ENCODE measurements at places on chromosomes 12 and 14.

DNA sequence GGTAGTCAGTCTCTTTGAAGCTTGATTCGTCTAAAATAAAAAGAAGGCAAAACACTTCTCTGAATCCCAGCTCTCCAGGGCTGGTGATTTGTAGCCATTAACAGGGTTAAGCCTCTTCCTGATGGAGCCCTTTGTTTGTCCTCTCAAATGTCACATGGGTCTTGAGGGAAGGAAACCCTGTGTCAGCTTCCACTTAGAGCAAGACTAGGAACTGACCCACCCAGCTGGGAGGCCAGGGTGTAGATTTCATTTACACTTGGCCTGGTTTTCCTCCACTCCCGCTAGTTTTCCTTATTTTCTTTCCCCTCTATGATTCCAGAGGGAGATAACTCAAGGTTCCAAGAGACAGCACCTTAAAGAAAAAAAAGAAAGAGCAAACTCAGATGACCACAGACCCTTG, 230.5 kb upstream of the EGLN3 start:
- no peak for DNase-seq

- no peak for DNase-seq
Measured at GRCh38 chr14:22112004-22112403, 438.4 kb upstream of the OR4E1 start.

- no peak for DNase-seq
Measured at GRCh38 chr14:53888535-53889386, 67.9 kb downstream of the BMP4 start.

DNA sequence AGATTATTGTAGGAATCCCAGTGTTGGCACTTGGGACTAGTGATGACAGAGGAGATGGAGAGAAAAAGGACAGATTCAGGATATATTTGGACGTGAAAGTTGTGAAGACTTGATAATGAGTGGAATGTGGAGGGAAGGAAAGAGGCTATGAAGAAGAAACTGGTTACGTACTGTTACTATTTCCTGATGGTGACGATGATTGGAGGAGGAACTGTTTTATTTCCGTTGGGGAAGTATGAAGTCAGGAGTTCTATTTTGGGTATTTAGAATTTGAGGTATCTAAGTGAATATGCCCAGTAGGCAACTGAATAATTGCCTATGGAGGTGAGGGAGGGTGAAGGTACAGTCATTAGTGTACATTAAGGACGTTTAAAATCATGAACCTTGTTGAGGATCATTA, 207.2 kb downstream of the TMTC2 start:
- no peak for DNase-seq

- DNase-seq, result no peak
Measured at GRCh38 chr12:116087962-116088361, 189.5 kb downstream of the MED13L start.

DNA sequence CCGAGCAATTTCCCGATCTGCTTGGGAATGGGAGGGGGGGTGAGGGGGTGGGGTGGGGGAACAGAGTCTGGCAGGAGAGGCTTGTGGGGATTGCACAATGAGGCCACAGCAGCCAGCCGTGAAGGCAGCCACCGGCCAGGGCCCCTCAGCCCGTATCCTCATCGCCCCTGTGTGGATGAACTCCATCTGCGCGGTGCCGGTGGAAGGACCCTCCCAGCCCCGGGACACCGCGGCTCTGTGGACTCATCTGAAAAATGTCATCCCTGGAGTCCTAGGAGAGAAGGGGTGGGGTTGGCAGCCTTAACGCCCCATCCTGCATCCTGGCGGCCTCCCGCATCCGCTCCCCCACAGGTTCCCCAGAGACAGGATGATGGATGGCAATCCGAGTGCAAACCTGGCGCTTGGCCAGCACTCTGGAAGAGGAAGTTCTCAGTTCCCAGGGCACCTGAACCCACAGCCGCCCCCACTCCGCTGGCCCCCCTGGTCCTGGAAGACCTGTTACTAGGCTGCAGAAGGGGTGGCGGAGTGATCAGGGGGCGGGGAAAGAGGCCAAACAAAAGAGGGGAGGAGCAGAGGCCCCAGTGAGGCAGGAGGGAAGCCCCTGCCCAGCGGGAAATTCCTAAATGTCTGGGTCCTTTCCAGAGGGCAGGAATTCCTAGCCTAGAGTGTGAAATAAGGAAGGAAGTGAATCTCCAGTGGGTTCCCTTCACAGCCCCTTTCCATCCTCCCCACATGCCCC, 1.2 kb upstream of the TNFAIP2 start:
- peak; percentile 85 for DNase-seq

DNA sequence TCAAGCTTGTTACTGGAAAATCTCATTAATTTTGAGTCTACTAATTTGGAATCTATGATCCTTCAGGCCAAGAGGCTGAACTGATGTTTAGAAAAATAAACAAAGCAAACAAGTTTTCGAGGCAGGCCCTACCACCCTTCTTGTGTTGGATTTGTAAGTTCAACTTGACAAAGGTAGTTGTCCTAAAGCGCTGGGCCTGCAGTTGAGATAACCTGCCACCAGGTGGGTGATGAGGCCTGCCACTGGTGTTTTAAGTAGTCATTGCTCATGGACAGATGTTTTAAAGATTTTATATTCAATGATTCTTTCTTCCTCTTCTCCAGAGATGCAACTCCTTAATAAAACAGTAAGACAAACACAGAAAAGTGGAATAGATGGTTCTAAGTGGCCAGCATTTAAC, 19.4 kb downstream of the ACVRL1 start:
- DNase-seq, result no peak

DNA sequence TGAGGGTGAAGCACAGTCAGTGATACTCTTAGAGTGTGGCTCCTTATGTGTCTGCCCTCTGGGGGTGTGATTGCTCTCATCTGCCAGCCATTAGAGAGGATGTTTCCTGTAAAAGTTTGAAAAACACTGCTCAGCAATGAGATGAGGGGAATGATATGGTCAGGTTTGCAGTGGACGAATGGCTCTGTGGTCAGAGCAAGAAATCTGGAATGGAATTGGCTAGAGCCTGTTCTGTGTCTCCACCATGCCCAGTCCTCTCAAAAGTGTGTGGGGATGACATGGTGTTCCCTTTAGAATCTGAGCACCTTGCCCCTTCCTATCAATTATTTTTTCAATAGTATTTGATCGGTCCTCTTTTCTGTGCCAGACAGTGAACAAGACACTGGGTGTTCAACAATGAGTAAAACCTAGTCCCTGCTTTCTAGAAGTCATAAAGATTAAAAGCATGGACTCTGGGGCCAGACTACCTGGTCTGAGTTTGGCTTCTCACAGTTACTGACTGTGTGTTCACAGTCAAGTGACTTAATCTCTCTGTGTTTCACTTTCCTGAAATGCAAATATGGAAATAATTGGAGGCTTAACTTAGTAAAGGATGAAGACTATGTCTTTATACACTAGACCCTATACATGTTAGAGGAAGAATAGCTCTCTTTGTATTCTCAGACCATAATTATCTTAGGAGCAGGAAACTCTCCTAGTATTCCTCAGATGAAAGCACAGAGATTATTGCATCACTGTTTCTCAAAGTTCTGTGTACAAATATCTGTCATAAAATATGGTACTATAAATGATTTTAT, 1.6 kb downstream of the ACSS3 start:
- DNase-seq, result no peak

DNA sequence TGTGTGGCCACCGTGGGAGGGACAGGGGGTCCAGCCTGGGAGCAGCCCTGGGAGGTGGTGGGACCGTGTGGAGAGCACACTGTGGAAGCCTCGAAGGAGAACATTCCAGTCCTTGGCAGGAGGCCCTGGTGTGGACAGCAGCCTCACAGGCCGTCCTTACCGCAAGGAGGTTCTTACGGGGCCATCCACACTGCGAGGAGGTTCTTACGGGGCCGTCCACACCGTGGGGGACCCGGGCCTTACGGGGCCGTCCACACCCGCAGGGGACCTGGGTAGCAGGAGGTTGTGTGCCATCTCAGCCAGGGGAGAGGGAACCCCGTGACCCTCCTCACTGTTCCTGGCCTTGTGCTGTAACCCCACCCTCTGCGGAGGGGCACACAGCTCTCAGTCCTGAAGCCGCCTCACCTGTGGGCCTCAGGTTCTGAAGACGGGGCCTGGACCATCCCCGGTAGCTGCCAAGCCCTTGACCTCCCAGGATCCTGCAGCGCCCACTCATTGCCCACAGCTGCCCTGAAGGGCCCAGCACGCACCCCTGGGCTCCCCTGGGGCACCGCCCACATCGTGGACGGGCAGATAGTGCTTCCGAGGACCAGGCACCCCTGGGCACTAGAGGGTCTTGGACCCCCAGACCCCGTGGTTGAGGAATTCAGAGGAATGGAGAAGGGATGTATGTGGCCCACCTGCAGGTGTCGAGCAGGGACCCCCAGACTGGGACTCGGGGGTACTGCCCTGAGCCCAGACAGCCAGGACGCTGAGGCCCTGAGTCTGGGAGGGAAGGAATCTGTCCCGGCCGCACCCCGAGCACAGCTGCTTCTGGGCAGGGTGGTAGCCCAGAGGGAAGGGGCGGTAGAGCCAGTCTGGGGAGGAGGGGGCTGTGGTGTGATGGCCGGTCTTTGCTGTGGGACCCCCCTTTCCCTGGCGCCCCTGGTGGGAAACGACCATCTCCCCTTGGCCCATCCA, 37.3 kb downstream of the LRCOL1 start:
- DNase-seq, result no peak

DNA sequence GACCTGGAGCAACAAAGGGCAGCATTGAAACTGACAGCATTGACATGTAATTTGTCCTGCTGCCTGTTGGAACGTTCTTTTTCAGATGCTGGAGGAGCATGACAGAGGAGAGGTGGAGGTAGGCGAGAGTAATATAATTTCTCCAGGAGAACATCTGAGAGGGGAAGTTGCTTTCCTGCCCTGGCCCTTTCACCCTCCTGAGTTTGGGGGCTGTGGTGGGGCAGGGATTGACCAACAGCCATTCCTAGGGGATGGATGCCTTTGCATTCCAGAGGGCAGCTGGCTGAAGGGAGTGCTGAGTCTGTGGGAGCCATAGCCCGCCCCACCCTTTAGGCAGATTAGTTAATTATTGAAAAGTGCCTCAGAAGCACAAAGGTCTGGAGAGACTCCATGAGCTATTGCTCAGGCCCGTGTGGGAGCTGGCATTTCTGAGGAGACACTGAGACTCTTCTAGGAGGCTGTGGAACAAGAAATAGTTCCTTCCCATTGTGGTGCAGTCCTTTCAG, 73.5 kb downstream of the ARF6 start:
- DNase-seq, result no peak

DNA sequence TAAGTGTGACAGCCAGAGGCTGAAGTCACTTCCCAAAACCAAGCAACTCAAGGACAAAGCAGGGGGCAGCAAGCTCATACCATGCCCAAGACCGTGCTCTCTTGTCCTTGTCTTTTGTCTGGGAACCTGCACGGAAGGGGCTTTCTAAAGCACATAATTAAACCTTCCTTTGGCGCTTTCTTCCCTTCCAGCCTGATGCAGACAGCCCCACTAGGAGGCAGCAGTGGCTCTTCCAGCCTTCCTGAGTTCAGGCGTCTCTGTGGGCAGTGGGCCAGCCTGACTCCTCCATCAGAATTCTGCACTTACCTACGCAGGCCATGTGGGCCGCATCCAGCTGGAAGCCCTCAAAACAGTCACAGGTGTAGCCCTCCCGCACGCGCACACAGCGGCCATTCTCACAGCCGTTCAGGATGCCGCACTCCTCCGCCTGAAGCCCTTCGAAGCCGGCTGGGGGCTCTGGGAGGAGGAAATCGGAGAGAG, 7.6 kb downstream of the ISCA2 start:
- peak; percentile 81 for DNase-seq

DNA sequence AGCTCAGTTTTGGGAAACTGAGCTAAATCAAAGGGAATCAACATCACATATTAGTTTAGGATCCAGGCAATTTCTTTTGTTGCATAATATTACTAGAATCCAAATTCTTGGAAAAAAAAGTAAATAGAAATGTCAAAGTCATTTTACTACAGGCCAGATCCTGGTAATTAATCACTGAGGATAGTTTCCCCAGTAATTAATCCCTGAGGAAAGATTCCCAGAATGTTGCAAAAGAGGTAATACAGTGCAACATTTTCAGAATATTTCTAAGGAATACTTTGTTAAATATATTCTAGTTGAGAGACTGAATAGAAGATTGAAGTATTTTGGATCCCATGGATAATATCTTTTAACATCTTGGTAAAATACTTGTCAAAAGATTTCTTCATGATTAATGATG, 207.0 kb upstream of the GARIN2 start:
- no peak for DNase-seq

DNA sequence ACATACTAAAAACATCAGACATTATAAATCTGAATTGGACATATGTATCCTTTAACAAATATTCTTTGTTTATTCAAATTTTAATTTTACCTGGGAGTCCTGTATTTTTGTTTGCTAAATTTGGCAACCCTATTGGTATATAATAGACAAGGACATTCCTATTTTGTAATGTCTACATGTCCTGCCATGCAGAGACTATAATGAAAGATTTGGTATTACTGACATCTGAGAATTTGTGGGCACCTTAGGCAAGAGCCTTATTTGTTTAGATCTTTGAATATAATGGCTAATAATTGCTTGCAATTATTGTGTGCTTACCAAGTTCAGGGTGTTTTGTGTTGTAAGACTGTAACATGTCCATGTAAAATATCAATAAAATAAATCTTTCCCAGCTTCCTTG, 334.4 kb downstream of the KCNH5 start:
- no peak for DNase-seq

GRCh38 chr14:72104011-72104613, 171.9 kb downstream of the RGS6 start:
- DNase-seq, result no peak

- no peak for DNase-seq
Measured at GRCh38 chr14:37596790-37597472, 1.5 kb downstream of the TTC6 start.

GRCh38 chr14:91606851-91607250, 96.7 kb upstream of the PPP4R3A start:
- no peak for DNase-seq

DNA sequence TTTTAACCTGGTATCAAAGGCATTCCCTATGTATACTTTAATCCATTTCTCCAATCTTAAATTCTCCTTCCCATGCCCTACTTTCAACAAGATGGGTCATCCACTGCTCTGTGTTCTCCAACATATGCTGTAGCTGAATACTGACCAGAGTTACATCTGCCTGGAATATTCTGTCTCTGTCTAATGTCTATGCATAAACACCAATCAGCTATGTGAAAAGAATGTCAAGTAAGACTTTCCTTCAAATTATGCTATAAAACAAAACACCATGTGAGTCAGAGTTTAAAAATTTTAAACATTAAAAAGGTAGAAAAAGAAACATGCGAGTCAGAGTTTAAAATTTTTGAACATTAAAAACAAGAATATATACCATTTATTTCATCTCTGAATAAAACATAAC, 19.3 kb downstream of the NT5DC3 start:
- DNase-seq, result no peak

- no peak for DNase-seq
Measured at GRCh38 chr14:69841656-69842055, 37.6 kb upstream of the SMOC1 start.
